NCI-H1092 treated with DMSO at 0.1 percent for 48 hours (cell line): ENCODE measurements at places on chromosomes 16 and 17.
A peak's percentile ranks its signal among the peaks of the same experiment; 100 is the strongest.

- no peak for DNase-seq
Measured at GRCh38 chr16:349211-349610, 3.3 kb downstream of the AXIN1 start.

- no peak for DNase-seq
Measured at GRCh38 chr17:9553181-9553580, 22.4 kb downstream of the STX8 start.

DNA sequence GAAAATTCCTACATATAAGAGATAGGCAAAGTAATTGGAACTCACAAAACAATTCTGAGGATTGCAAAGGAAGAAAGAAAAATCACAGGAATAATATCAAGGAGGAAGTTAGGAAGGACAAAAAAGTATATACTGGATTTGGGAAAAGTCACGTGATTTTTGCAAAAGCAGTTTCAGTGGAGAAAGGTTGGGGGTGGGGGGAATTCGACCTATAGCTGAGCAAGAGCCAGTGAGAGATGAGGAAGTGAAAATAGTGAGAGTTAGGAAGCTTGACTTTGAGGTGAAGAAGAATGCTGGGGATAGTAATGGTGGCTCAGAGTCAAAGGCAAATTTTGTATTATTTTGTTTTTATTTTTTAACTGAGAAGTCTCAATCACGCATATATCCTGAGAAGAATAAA is 438.0 kb upstream of the PMFBP1 start:
- DNase-seq, result no peak

GRCh38 chr17:38584350-38584925 is 21.3 kb downstream of the SRCIN1 start:
- peak; percentile 57 for DNase-seq

DNA sequence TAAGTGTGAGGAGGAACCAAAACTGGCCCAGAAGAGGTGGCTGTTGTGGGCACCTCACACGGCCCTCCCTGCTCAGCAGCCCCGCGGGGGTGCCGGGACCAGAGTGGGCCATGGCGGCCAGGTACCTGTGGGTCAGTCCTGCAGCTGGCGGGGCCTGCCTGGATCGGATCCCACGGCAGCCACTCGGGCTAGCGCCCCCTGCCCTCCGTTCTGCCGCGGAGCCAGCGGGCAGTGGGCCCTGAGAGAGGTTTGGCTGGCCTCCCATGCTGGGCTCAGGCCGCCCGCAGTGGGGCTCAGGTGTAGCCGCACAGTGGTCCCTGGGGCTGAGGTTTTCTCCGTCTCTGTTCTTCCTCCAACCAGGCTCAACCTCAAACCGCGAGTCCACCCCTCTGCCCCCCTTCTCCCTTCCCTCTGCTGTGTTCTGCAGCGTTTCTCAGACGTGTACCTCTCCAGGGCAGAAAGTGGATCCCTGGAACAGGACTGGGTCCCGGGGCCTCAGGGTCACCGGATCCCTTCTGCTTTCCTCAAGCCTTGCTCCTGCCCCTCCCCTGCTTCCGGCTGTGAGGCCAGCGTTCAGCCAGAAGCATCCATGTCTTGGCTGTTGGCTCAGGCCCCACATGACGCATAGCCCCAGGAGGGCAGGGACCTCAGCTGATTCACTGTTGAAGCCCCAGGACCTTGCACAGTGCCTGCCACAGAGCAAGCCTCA is 28.6 kb upstream of the ITGA3 start:
- no peak for DNase-seq

- DNase-seq, result no peak
Measured at GRCh38 chr17:45430738-45431530, 1.7 kb downstream of the ARHGAP27 start.

DNA sequence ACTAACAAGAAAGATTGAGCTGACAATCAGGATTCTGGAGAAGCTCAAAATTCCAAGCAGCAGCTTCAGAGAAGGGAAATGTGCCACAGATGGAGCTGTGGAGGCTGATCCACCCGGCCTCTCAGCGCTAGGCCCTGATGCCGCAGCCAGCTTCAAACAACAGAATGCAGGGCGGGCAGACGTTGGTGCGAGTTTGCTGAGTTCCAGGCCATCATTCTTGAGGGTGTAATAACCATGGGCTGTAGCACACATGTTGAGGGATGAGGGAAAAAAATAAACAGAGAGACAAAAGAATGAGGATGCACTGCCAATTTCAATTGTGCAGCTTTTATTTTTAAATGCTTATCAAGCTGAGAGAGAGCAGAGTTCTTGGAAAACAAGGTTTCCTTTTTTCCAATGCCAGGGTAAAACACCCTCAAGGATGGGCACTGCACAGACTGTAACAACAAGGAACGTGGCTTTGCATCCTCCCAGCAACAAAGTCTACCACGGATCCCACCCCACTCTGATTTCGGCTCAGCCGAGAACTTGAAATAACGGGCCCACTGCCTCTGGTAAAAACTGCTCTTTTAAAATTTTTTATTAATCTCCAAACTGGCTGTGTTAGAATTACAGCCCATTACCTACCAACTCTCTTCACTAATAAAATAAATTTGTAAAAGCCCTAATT is 90.2 kb downstream of the SMG6 start:
- peak; percentile 5 for DNase-seq

GRCh38 chr17:66784621-66785364 is 50.1 kb upstream of the CACNG5 start:
- no peak for DNase-seq

DNA sequence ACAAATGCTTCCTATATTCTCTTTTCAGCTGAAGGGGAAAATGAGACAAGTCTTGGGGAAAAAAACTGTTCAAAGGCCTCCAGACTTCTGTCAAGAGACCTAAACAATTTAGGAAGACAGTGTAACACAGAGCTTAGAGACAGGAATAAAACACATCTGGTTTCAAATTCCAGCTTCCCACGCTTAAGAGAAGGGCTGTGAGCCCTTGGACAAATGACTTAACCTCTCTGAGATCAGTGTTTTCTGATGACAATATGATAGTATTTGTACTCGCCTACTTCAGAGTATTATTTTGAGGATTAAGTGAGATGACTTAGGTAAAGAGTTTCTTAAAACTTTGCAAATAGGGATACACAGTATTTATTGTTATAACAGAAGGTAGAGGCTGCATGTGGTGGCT is 29.5 kb downstream of the SMURF2 start:
- DNase-seq, result no peak

DNA sequence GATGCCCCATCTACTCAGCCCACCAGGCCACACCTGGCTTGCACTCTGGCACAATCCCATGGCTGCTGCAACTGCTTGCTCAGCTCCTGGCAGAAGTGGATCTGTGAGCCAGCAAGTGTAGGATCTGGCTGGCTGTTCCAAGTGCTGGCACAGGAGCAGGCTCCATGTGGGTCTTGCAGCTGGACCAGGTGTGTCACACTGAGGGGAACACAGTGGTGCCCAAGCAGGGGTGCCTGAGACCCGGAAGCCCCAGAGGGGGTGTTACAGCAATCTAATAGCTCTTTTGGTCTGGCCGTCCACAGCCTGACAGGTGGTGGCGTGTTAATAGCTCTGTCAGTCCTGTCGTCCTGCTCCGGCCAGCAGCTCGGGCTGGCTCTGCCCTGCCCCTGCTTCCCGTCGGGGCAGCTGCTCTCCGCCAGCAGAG is 19.6 kb upstream of the GOT2 start:
- DNase-seq, result no peak

DNA sequence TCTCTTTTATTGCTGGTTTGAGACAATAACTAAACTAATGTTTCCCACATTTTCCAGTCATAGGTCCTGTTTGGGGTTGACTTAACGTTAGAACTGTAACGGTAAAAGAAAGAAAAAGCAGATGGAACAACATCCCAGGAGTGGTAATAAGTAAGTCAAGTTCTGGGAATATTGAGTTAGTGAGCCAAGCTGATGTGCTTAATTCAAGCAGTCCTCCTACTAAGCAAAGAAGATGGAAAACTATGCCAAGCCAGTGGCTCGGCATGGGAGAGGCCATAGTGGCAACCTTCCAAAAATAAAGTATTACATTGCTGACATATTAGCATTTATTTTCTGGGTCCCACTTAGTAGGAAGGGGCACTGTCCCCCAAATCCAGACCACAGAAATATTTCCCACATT is 161.7 kb upstream of the CDH5 start:
- peak; percentile 25 for DNase-seq

- no peak for DNase-seq
Measured at GRCh38 chr17:60864708-60865005, 187.0 kb downstream of the BCAS3 start.

GRCh38 chr17:35423761-35424160 is 8.5 kb downstream of the SLFN12 start:
- DNase-seq, result no peak

DNA sequence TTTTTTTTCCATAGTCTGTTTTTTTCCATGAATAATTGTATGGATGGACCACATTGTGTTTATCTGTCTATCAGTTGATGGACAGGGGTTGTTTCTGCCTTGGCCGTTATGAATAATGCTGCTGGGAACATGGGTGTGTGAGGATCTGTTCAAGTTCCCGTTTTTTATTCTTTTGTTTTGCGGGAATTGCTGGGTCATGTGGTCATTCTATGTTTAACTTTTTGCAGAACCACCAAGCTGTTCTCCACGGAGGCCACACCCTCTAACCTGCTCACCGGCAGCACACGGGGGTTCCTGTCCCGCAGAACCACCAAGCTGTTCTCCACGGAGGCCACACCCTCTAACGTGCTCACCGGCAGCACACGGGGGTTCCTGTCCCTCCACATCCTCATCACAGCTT is 5.9 kb upstream of the MSLN start:
- DNase-seq, result no peak

GRCh38 chr17:81980707-81981343 is 3.4 kb downstream of the ASPSCR1 start:
- no peak for DNase-seq

GRCh38 chr17:75914643-75915267 is 10.1 kb upstream of the MRPL38 start:
- no peak for DNase-seq

DNA sequence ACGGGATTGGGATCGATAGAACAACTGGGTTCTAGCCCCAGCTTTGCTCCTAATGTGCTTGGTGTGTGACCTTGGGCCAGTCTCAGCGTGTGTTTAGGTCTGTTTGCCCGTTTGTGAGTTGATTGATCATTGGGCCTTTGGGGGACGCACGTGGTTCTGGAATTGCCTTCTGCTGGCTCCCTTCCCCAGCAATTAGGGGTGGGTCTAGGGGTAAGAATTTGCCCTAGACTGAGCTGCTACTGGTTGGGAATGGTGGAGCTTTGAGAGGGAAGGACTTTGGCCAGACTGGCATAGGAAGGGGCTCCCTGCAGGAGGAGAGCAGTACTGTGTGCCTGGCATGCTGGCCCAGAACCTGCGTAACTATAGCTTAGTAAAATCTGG is 1.5 kb downstream of the SPNS2 start:
- DNase-seq, result no peak

- no peak for DNase-seq
Measured at GRCh38 chr16:76676356-76676755, 399.2 kb downstream of the CNTNAP4 start.

DNA sequence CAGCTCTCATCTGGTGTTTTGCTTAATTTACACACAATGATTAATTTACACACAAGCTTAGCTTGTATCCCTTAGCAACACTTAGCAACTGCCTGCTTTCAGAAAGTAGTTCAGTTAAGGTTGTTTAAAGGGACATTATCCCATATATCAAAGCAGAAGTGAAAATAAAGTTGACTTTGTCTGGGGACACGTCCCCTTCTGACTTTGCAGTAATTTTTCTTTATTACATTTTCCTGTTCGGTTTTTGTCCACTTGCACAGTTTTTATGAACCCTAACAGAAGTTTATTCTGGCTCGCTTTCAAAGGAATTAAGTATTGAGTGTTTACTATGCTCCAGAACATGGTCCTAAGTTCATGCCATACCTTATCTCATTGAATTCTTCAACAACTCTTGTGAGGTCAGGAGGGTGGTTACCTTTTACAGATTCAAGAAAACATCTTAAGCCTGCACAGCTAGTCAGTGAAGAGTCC is 41.5 kb downstream of the ARHGAP44 start:
- no peak for DNase-seq

GRCh38 chr16:63816276-63816675 is 1305.6 kb downstream of the CDH11 start:
- DNase-seq, result no peak

GRCh38 chr16:7090628-7091115 is 242.0 kb upstream of the RBFOX1 start:
- no peak for DNase-seq

GRCh38 chr16:78641433-78641832 is 542.0 kb downstream of the WWOX start:
- DNase-seq, result no peak

DNA sequence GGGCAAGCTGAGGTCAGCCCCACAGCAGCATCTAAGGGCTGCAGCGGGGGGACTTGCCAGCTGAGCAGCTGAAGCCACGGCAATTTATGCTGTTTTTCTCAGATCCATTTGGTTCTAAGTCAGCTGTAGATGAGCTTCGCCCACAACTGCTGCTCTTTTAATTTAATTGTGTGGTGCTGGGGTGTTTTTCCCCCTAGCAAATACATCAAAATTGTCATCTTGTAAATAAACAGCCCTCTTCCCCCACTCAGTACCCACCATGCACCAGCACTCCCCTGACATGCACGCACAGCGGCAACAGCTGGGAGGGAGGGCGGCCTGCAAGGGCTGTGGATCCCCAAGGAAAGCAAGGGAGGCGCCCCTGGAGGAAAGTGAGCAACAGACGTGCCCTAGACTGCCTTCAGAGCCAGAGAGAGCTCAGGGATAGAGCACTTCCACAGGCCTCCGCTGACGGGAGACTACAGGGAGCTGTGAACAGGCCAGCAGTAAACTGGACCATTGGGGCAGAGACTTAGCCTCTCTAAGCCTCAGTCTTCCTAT is 149.5 kb downstream of the TMEM132E start:
- DNase-seq, result no peak
